ENCODE measurements at places on chromosomes 3 and 15. TPM values are rescaled to one million over a fixed set of nuclear protein-coding genes. Genes with fewer than 3 reads are reported as not detected.

GRCh38 chr3:17638356-17638755 is 104.1 kb downstream of the TBC1D5 start:
- no peaks in the 10 kb centered on the region for H3K27me3 ChIP-seq
- no peak overlapping the region for H3K4me3 ChIP-seq
- no peak for DNase-seq

DNA sequence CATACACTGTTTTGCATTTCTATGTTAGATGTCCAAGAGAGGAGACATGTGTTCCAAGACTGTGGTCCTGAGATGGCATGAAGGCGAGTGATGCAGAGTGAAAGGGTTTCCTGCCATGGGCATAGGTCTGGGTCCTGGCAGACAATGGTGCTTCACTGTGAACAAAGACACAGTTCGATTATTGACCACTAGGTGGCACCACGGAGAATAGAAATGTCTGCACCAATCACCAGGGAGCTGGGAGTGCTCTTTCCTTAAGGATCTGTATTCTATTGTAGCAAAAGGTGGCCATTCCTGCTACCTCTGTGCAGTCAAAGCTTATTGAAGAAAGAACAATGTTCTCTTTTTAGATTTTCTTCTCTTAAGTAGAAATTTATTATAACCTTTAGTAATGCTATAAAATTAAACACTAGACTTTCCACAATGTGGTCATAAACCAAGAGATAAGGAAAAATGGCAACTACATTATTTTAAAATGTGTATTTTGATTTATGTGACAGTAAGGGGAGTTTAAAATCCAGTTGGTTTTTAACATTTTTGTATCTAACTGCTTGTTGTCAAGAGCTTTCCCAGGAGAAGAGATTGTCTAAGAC is 88.7 kb downstream of the GABRG3 start:
- H3K4me1 ChIP-seq, result no peaks in the 10 kb centered on the region
- H3K4me3 ChIP-seq, result no peak overlapping the region
- H3K36me3 ChIP-seq, result no peaks in the 10 kb centered on the region
- no peak overlapping the region for H3K27ac ChIP-seq
- no peaks in the 10 kb centered on the region for H3K27me3 ChIP-seq
- peak; percentile 25 for DNase-seq

DNA sequence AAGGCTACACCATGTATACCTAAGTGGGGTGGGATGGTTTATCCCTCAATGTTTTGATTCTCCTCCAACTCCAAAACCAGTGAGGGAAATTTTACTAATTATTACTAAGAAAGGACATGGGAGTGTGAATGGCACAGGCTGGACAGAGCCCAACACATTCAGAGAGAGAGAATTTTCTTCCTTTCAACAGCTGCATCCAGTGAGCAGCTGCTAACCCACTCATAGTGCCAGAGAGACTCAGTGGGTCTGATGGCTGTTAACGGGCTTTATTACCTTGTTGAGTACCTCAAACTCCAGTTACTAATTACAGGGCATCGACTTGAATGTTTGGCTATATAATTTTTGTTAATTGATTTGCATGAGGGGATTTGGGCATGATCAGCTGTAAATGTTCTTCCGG is 75.8 kb downstream of the RORA start:
- no peak overlapping the region for H3K27ac ChIP-seq
- H3K4me3 ChIP-seq, result no peak overlapping the region
- no peaks in the 10 kb centered on the region for H3K4me1 ChIP-seq
- DNase-seq, result no peak
- H3K36me3 ChIP-seq, result no peaks in the 10 kb centered on the region

DNA sequence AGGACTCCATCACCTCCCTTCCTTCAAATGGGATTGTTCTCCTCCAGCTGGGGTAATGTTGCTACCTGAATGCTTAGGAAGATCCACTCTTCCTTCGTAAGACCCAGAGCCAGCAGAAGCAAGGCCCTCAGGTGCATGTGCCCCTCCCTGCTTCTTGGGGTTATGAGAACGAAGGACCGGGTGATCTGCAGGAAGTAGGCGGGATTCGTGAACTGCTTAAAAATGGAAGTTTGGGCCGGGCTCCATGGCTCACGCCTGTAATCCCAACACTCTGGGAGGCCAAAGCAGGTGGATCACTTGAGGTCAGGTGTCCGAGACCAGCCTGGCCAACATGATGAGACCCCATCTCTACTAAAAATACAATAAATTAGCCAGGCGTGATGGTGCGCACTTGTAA is 8.0 kb downstream of the TLR9 start:
- DNase-seq, result no peak
- peaks cover 5% of the 10 kb centered on the region for H3K36me3 ChIP-seq
- peaks cover 22% of the 10 kb centered on the region for H3K4me1 ChIP-seq
- H3K27me3 ChIP-seq, result no peaks in the 10 kb centered on the region
- no peak overlapping the region for H3K4me3 ChIP-seq
- peak overlapping the region; percentile 85 for H3K27ac ChIP-seq

- H3K36me3 ChIP-seq, result no peaks in the 10 kb centered on the region
- no peak overlapping the region for H3K4me3 ChIP-seq
- no peak overlapping the region for H3K27ac ChIP-seq
- no peaks in the 10 kb centered on the region for H3K27me3 ChIP-seq
Observed at GRCh38 chr3:173789530-173790162, 392.1 kb downstream of the NLGN1 start.

TEX55 gene
- not detected for total RNA-seq

DNA sequence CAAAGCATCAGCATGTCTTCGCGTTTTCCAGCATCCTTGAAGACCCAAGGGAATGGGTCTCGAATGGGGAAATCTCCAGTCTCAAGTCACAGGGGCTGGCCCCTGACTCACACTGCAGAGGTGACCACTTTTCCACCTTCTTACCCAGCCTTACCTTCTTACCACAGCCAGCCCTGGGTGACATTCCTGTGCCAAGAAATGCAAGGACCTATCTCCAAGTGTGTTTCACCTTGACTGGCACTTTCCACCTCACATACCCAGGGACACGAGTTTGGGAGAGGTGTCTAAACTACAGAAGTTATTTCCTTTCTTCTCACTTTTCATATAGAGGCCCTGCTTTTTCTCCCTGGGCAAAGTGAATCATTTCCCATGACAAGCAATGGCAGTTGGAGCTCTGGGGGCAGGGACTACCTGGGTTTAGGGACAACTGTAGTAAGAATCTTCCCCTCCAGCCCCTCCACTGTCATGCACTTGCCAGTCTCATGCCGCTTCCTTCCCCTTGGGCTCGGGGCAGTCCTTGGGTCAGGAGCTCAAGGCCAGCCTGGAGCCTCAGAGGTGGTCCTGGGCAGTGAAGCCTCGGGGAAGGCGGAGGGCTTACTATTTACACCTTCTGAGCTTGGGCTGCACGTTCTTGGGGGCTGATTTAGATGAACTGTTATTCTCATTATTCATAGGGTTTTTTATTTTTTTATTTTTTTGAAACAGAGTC is 16.8 kb downstream of the PAQR5 start:
- DNase-seq, result no peak
- no peaks in the 10 kb centered on the region for H3K27me3 ChIP-seq
- peak overlapping the region; percentile 84 for H3K27ac ChIP-seq
- H3K4me3 ChIP-seq, result no peak overlapping the region
- H3K4me1 ChIP-seq, result no peaks in the 10 kb centered on the region

GRCh38 chr3:29597376-29598008 is 316.6 kb downstream of the RBMS3 start:
- no peaks in the 10 kb centered on the region for H3K27me3 ChIP-seq
- H3K27ac ChIP-seq, result no peak overlapping the region
- H3K36me3 ChIP-seq, result no peaks in the 10 kb centered on the region
- no peaks in the 10 kb centered on the region for H3K4me1 ChIP-seq
- no peak overlapping the region for H3K4me3 ChIP-seq
- no peak for DNase-seq

GRCh38 chr3:101300073-101300472 is 20.3 kb downstream of the IMPG2 start:
- no peaks in the 10 kb centered on the region for H3K4me1 ChIP-seq
- H3K4me3 ChIP-seq, result no peak overlapping the region
- no peaks in the 10 kb centered on the region for H3K36me3 ChIP-seq
- no peak for DNase-seq

DNA sequence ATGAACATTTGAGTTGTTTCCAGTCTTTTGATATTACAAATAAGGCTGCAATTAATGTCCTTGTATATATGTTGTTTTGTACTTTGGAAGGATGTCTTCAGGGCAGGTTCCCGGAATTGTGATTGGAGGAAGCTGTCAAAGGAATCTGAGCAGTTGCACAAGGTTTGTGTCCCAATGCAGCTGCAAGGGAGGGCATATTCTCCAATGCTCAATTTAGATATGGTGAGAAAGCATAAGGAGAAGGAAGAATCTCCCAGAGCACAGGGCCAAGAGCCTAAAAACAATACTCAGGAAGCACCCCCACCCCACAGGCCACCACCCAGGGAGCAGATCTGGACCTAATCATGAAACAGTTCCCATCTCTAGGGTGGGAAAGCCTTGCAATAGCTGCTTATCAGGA is 228.0 kb upstream of the LRRFIP2 start:
- no peaks in the 10 kb centered on the region for H3K36me3 ChIP-seq
- no peak for DNase-seq
- no peak overlapping the region for H3K27ac ChIP-seq
- no peaks in the 10 kb centered on the region for H3K27me3 ChIP-seq

DNA sequence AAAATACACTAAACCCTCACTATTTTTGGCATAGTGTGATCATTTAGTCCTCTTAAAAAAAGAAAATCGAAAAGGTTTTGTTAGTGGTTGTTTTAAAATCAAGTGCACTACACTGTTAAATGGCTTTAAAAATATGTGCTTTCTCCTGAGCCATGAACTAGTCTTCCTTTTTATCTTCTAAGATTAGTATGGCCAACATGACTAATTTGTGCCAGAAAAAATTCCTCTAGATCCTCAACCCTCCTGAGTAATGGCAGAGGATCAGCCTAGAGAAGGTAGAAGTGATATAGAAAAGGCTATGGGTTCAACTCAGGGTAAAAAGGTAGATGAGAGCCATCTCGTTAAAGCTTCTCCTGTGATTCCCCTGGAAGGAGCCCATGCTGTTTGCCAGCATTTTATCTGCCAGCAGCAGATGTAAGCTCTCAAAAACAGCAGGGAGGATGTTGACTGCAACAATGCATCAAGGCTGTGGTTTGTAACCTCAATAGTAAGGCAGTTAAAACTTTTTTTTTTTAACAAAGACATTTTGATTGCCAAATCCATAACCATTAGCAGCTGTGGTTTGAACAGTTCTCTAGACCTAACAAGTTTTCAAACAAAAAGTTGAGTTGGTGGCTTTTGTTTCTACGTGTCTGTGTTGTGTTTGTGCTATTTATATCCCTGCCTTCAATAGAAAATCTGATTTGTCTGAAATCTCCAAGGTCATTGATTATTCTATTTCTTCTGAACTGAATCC is 30.2 kb upstream of the ZNF609 start:
- peak overlapping the region; percentile 33 for H3K27ac ChIP-seq
- peak; percentile 20 for DNase-seq
- H3K4me3 ChIP-seq, result no peak overlapping the region
- H3K4me1 ChIP-seq, result no peaks in the 10 kb centered on the region

Data from colonic mucosa (tissue), 4 donors.